Activated T-cell treated with anti-CD3 and anti-CD28 coated beads, Interleukin-2, amount 50 U/mL, for 48 hours (primary cell): ENCODE measurements at places on chromosomes 13 and 19.

DNA sequence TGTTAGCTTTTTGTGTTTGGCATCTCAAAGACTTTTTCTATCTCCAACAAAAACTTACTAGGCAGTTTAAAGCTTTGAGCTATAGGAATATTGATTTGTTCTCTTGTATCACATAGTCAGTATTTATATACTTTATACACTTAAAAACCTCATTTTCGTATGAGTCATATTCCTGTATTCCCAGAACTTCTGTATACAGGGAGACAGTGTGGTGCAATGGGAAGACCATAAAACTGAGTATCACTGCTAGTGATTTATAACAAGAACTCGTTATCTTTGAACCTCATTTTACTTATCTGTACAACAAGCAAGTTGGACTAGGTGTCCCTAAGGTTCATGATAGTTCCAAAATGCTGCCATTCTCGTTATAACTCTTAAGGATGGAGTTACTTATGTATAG lies 6.3 kb downstream of the GPR180 start:
- DNase-seq: no peak

DNA sequence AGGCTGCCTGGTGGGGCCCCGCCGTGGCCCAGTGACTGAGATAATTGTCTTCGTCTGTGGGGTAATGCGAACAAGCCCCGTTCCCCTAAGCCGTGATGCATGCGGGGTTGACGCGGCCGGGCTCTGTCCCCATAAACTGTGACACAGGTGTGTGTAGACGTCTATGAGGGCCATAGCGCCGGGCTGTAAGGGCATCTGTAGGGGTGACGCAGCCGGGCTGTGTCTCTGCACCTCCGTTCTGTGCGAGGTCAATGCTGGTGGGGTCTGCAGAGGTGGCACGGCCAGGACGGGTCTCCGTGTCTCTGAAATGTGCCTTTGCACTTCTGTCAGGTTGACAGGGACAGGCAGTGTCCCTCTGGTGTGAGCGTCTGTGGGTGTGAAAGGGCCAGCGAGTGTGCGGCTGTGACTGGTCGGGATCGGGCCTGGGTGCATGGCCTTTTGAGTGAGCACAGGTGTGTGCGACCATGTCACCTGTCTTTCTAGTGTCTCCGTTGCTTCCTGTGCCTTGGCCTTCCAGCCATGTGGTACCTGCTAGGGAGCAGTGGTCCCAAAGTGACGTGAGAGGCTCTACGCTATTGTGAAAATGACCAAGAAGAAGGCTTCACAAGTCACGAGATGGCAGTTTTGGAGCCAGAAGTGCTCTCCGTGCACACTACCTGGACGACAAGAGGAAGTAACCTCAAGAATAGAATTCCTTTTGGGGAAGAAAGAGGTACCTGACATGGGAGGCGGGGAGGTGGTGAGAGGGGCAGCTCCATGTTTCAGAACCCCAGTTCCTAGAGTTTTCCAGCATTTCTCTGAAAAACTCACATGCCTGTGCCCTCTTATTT lies 16.4 kb upstream of the ZNF331 start:
- no peak for DNase-seq

DNA sequence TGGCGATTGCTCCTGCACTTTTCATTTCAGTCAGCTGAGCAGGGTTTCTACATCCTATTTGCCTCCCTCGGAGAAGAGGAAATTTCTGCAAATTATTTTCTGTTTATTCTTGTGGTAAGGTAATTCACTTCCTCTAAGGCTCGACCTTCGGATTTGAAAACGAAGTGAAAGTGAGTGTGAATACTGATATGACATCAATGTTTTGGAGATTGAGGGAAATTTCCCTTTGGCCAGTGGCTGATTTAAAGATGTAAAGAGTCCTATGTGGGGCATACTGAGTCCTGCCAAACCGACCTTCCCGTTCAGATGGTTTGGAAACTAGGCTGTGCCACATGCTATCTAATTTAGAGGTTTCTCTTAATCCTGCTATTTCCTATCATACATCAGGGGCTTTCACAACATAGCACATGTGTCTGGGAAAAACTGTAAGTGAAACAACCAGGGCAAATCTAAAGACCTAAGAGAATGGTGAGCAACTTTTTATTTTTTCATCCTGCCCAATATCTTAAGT lies 112.3 kb downstream of the POSTN start:
- no peak for DNase-seq

GRCh38 chr19:42474743-42475142 lies 32.0 kb upstream of the CXCL17 start:
- DNase-seq: no peak

- DNase-seq: no peak
Measured at GRCh38 chr13:42170029-42170428, 101.9 kb upstream of the AKAP11 start.

DNA sequence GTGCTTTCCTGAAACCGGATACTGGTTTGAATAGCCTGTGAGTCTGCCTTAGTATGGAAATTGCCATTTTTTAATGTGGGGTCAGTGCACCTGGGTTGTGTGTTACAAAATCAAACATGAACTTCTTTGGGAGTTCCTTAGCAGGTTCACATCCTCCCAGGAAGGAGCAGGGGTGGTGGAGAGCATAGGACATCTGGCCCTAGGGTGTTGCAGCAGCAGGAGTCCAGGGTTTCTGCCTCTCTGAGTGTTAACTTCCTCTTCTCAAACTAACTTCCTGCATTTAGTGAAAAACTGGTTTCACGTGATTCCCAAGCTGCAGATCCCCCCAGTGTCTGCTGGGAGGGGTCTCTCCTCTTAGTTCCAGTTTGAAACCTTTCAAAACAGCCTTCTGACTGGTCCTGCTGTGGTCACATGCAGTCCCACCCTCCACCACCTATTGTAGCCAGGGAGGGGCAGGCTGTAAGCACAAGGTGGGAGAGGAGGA lies 7.2 kb downstream of the RNASEH2B start:
- no peak for DNase-seq

GRCh38 chr19:50728084-50728737 lies 5.0 kb downstream of the CLEC11A start:
- DNase-seq: peak; percentile 89

- no peak for DNase-seq
Measured at GRCh38 chr13:26051231-26051656, 572 bp downstream of the SHISA2 start.

- DNase-seq: no peak
Measured at GRCh38 chr19:35556846-35557538, 6.5 kb downstream of the ATP4A start.

GRCh38 chr19:4198467-4199126 lies 16.1 kb downstream of the ANKRD24 start:
- no peak for DNase-seq

DNA sequence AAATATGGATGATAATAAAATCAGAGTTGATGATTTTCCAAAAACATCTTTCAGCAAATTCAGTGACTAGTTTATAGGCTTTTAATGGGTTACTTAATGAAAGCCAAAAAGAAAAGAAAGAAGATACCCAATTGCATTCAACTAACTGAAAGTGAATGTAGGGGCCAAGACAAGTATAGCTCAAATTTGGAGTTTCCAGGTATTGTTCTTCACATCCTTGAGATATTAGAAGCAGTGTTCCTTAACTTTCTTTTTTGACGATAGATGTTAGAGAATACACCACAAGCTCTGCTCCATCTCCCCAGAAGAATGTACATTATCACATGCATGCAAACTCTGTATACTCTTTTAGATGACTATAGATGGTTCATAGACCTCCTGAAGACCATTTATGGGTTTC lies 43.6 kb downstream of the PDS5B start:
- DNase-seq: no peak
